ENCODE measurements at places on chromosomes 6 and 20.

- no peak for DNase-seq
Measured at GRCh38 chr6:152563177-152563576, 74.0 kb downstream of the SYNE1 start.

DNA sequence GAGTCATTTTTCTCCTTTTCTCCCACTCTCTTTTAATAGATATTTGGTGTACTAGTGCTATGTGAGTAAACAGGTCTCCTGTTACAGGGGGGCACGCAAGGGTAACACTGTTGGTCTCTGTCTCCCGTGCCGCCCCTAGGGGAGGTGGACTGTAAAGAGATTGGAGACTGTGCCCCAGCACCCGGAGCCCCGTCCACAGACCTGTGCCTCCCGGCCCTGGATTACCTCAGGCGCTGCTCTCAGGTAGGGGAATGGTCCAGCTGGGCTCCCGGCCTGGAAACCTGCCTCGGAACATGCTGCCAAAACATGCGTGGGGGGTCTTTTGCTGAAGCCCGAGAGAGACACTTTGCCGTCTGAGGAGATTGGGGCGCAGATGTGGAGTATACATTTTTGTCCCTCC is 66.4 kb upstream of the SMIM28 start:
- DNase-seq = no peak

DNA sequence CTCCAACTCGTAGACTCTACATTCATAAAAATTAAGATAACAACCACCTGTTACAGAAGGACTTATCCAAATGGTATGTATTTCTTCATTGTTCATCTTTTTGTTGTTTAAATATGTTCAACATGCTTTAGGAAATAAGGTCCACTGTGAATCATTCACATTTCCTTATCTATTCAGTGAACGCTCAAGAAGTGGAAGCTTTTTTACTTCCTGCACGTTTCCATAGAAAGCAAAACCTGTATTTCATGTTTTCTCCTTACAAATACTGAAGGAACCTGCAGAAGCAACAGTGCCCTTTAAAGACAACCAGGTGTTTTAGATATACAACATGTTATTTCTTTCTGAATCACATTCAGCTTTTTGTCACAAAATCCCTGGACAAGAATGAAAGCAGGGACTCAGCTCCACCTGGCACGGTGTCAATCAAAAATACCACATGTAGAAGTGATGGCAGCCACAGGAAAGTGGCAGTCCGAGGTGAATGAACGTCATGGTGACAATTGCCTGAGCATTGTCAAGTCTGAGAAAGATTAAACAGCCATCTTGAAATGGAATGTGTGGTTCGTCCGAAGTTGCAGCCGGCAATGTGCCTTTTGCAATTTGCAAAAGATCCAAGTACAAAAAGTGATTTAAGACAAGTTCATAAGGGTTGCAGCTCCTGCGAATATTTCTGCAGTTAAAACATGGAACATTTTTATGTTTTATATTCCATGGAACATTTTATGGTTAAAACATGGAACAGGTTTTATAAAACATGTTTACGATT is 66.7 kb upstream of the RIPOR2 start:
- DNase-seq = no peak

DNA sequence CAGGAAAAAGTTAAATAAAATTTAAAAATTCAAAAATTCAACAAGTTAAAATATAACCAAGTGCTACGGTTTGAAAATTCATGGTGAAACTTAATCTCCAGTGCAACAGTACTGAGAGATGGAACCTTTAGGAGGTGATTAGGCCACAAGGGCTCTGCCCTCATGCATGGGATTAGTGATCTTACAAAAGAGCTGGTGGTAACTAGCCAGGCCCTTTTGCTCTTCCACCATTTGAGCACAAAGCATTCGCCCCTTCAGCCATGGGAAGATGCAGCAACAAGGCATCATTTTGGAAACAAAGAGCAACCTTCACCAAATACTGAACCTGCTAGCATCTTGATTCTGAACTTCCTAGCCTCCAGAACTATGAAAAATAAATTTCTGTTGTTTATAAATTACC is 80.9 kb downstream of the RNGTT start:
- DNase-seq = no peak

GRCh38 chr6:22612236-22612635 is 42.9 kb downstream of the HDGFL1 start:
- DNase-seq = no peak

GRCh38 chr6:20630617-20631548 is 96.6 kb downstream of the CDKAL1 start:
- no peak for DNase-seq

- no peak for DNase-seq
Measured at GRCh38 chr20:57651881-57652605, 31.8 kb upstream of the ZBP1 start.

DNA sequence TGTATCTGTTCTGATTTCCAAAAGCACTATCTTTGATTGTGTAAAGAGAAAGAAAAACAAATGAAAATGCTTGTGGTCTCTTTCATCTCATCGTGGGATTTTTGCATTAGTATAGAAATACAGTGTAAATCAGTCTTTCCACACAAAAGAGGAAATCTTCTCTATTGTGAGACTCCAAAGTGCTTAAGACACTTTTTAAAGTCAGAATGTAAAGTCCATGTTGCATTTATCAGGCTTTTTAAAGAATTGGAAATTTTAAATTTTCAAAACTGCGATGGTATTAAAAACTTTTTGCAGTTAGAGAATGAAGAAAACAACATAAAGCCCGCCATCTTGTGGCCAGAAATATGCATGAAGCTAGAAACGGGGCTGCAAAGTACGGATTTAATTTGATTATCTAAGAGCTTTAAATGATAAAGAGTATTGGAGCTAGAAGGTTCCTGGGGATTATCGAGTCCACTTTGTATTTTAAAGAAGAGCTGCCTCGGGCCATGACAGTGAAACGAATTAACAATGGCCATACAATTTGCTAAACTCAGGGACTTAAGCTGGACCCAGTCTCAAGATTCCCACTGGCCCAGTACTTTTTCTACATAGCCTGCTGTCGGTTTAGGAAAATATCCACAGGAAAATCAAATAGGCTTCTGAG is 339.6 kb downstream of the ARHGAP18 start:
- DNase-seq = no peak

DNA sequence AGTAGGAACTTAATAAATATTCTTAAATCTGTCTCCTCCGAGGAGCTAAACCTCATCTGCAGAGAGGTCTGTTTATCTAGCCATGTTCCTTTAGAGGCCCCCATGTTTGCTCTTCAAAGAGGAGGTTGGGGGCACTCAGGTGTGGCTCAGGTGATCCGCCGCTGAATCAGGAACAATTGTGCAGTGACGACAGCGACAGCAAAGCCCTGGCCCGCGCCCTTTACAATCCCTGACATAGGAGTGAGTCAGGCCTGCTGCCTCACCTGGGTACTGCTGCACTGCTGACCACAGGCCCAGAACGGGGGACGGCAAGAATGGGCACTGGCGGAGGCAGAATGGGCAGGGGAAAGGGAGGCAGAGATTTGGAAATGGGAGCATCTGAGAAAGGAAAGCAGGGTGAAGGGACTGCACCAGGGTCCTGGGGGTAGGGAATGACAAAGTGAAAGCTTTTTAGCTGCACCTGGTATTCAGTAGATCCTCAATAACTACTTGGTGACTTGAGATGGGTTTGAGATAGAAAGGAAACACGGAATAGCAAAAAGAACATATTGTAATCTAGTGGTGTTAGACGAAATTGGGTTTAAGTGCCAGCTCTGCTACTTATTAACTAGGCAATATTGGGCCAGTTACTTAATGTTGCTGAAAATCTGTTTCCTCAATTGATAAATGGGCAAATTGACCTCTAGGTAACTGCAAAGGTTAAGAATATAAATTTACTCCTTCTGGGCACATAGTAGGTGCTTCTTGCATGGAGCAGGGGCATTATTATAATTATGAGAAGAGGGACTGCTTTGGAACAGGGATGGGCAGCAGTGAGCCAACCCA is 5.4 kb upstream of the IER3 start:
- DNase-seq = no peak

- no peak for DNase-seq
Measured at GRCh38 chr6:129133770-129134192, 250.8 kb downstream of the LAMA2 start.

DNA sequence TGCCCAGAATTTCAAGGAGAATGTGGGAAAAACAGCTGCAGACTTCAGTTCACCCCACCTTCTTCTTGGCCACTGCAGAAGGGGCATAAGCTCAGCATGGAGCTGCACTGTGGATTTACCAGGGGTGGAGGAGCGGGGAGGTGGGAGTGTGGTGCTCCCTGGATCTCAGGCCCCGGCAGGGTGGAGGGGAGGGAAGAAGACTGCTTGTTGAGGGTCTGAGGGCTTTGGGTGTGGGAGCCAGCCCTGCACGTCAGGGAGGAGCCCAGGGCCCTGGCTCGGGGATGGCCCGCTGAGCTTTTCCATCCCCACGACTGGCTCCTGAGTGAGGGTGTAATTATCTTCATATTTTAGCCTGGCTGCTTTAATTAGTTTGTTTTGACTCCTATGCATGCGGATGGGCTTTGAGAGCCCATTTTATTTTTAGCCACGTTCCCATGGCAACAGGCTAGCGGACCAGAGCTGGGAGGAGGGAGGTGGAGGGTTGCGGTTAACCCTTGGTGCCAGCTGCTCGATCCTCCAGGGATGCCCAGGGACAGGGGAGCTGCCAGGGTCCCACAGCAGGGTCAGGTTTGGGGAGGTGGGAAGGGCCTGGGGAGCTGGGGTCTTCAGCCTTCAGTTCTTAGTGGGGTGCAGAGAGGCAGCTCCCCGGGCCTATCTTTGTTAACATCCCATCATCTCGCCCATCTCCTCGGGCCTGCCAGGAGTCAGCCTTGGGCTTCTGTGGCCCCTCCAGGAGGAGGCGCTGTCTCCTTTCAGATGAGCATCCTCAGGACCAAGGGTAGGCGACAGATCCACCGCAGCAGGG is 68.2 kb downstream of the RAB44 start:
- peak; percentile 83 for DNase-seq

GRCh38 chr20:53990768-53991450 is 79.5 kb downstream of the BCAS1 start:
- DNase-seq = no peak

GRCh38 chr20:19322061-19322985 is 109.9 kb downstream of the SLC24A3 start:
- no peak for DNase-seq

DNA sequence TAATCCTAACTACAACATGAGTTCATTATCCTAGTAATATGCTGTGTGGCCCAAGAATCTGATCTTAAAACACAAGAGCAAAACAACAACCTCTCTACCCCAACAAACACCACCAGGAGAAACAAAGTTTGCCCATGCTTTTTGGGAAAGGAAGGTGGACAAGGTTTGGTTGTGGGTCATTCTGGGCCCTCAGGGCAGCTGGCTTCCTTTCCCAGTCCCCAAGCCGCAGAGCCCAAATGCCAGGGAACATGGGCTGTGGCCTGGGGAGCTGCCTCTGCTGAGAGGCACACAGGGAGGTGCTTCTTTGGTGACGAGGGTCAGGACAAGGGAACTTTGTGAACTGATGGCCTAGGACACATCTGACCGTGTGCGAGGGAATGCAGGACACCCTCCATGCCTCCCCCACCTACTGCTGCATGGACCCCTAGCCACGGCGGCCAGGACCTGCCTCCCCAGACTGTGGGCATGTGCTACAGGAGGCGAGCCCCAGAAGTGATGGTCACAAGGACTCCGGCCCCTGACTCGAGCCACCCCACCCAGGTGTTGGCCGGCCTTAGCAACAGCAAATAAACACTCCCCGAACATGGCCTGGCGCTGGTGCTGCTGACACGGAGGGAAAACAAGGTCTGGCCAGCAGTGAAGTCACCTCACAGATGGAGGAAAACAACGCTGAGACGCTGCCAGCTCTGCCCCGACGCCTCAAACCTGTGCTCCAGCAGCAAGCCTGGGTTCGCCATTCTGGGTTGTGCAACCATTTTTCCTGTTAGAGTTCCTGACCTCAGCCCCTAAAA is 55.6 kb downstream of the RRBP1 start:
- no peak for DNase-seq

DNA sequence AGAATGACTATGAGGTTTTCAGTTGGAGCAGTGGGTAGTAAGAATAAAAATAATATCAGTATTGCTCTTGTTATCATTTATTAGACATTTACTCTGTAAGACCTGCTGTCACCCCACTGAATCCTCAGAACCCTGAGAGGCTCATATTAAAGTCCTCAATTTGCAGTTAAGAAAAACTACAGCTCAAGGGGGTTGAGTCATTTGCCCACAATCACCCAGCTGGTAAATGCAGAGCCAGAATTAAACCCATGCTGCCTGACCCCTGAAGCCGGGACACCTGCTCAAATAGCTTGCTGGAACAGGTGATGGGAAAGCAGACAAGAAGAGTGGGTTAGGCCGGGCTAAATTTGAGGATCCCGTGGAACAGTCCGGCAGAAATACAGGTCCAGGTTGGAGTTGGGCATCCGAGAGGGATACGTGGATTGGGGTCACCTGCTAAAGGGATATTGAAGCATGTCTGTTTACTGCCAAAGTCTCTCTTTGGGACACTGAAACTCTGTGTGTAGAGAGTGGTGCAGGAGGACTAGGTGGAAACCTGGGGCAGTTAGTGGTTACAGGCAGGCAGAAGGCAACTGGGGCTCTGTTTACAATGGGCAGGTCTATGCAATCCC is 344.1 kb downstream of the CDC5L start:
- no peak for DNase-seq

- DNase-seq = no peak
Measured at GRCh38 chr6:158646023-158646910, 1.7 kb upstream of the DYNLT1 start.

GRCh38 chr6:159444056-159444760 is 248.8 kb downstream of the SOD2 start:
- DNase-seq = no peak

- no peak for DNase-seq
Measured at GRCh38 chr6:156865019-156865629, 87.9 kb downstream of the ARID1B start.

DNA sequence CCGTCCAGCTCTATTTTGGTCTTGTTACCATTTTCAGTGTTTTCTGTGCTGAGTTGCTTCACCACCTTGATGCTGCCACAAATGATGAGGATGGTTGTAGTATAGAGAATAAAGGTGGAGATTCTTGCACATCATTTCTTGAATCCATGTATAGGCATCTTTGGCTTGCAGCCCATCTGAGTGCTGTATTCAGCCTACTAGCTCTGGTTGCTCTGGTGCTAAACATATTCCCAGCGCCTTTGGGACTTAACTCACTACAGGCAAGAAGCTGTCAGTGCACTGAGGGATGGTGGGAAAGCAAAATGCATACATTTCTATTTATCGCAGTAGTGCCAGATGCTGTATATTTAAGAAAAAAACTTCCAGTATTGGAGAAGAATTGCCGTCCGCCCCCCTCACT is 86.0 kb downstream of the CARMIL1 start:
- no peak for DNase-seq

DNA sequence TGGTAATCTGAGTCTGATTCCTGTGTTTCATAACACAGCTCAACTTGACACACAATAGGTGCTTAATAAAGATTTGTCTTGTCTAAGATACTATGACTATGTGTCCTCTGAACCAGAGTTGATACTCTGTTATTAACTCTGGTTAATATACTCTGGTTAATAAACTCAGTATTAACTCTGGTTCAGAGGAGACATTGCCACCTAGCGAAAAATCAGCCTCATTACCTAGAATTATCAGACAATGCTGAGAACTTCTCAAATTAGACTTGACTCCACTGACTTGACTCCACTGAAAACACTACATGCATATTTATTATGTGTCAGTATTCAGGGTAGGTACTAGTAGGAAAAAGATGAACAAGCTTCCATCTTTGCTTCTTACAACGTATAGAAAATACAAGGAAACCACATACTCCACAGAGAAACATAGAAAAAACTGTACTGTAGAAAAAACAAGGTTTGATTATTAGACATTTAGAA is 73.9 kb downstream of the AHI1 start:
- DNase-seq = no peak

- no peak for DNase-seq
Measured at GRCh38 chr6:7920425-7920824, 9.8 kb upstream of the TXNDC5 start.

GRCh38 chr6:169807229-169807628 is 55.8 kb downstream of the ERMARD start:
- no peak for DNase-seq

All from D721Med (cell line).